ENCODE measurements at places on chromosomes 12 and 14. TPM values are rescaled to one million over a fixed set of nuclear protein-coding genes. Genes with fewer than 3 reads are reported as not detected.
A peak's percentile ranks its signal among the peaks of the same experiment; 100 is the strongest.

GRCh38 chr12:132083614-132083940, 60.5 kb downstream of the DDX51 start:
- no peak for DNase-seq

- DNase-seq, result peak; percentile 87
Observed at GRCh38 chr12:7108796-7109571, at the start of gene C1RL. C1RL (minus strand) TSS chr12:7109214; CDS start chr12:7109180, 34 bp downstream.

DNA sequence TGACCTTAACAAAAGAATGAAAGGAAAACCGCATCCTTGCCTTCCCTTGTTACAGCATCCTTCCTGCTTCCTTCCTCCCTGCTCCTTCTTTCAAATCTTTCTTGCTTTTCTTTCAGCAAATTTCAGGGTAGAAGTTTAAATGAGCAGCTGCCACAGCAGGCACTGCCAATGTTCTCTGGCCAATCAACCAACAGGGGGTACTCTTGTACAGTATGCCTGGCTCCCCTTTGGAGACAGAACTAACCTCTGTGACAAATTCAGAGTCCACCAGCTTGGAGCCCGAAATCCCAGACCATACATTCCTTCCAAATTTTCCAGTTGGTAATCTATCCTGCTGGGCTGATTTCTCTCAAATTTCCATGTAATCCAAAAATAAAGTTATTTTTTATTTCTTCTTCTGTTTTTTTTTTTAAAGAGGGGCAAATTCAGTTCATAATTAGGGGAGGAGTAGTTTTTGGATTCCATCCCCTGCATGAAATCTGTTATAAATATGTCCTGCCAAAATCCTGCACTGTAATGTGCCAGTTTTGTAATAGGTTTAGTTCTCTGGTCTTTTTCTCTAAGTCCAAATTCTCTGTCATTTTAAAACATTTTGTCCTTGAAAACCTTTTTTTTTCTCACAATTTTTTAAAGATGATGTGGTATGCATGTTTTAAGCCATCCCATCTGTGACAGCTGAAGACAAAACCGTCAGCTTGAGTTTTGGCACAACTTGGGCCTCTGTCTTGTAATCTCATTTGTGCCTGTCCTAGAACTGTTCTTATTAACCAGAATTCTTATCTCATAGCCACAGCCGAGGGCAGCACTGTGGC, 610.0 kb upstream of the LMO3 start:
- DNase-seq, result peak; percentile 4

DNA sequence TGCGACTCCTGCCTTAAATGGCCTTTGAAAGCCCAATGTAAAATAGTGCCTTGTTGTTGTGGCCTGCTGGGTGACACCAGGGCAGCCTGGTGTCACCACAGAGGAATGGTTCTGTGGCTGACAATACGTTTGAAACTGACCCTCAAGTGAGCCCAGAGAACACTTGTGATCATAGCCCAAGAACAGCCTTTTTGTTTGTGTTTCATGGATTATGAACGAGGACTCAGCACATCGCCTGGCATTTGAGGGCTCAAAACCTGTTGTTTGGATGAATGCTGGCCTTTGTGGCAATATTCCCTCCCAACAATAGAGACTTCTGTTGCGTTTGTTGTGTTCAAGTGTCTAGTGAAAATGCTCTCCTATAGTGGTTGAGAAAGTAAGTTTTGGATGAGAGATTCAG, 48.5 kb downstream of the TSPAN9 start:
- DNase-seq, result no peak

GRCh38 chr12:90010089-90010488, 301.5 kb upstream of the ATP2B1 start:
- DNase-seq, result peak; percentile 11

- DNase-seq, result no peak
Observed at GRCh38 chr14:67650151-67650550, 24.3 kb downstream of the VTI1B start.

DNA sequence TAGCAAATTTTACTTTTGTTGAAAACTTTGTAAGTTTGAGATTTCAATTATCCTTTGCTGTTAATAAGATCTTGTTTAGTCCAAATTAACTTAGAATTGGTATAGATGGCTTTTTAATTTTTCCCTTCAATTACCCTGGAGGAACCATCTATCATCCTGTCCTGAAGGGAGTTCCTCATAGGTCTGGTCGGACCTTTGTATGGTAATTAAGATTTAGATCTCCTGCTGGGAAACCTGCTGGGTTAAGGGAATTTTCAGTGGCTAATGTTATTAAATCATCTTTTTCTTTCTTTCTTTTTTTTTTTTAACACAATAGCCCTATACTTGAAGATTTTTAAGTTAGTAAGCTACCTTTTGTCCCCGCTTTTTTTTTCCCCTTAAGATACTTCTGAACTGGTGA, 63.0 kb upstream of the PRMT8 start:
- no peak for DNase-seq

DNA sequence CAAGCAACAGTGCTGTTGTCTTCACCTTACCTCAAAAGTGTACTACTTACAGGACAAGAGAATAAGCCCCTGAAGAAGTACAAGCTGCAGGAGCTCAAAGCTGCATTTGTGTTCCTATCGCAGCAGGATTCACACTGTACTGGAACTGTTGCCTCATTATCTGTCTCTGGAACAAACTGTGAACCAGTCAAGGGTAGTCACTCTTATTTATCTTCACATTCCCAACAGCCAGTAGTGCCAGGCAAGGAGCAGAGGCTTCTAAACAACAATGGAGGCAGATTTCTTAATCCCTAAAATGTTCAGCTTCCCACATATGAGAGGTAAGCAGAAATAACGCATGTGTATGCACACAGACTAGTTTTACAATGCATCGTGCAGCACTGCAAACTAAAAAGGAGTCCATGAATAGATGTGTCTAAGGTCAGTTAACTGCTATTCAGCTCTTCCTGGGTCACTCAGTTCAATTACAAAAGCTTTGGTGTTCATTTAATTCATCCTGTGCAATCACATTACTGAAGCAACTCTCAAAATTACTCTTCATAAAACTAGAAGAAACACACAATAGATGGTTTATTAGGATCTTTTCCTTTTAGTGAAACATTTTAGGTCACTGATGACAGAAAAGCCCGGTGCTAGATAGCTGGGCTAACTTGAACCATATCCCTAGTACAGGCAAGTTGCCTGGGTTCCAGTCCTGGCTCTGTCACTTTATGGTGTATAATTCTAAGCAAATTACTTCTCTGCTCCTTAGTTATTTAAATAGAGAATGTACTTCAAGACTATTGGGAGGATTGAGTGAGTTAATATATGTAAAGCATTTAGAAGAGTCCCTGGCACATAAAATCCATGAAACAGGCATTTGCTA, 2.7 kb downstream of the APPL2 start:
- no peak for DNase-seq

DNA sequence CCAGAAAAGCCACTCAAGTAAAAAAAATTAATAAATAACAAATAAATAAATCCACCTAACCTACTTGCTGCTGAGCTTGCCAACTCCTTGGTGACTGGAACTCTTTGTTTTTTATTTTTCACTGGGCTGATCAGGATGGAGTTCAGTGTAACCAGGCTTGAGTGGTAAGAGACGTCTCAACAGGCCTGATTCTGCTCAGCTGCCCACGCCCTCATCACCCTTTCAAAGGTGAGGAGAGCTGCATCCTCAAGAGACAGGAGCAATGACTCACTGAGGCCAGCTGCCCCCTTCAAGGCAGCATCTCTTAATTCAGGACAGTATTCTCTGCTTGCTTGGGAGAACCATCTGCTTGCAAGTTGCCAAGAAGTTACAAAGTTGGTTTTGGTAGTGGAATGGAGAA, 111.9 kb upstream of the CPM start:
- DNase-seq, result no peak

DNA sequence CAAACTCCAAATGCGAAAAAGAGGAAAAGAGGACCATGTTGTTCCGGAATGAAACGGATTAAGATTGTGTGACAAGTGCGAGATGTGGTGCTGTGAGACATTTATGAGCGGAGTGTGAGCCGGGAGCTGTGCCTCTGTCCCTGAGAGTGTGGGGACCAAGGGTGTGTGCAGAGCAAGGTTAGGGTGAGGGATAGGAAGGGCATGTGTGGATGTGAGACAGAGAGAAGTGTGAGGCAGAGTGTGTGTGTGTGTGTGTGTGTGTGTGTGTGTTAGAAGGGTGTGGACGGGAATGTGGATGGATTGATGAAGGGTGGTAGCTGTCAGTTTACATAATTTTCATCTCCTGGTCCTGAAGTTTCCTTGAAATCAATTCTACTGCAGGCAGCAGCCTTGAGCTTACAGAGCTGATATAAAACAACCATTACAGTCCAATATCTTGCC, 4.3 kb upstream of the OTX2 start:
- DNase-seq, result no peak

GRCh38 chr12:59645242-59645641, 49.4 kb downstream of the SLC16A7 start:
- no peak for DNase-seq

- DNase-seq, result no peak
Observed at GRCh38 chr14:62655166-62655565, 390.1 kb downstream of the KCNH5 start.

DNA sequence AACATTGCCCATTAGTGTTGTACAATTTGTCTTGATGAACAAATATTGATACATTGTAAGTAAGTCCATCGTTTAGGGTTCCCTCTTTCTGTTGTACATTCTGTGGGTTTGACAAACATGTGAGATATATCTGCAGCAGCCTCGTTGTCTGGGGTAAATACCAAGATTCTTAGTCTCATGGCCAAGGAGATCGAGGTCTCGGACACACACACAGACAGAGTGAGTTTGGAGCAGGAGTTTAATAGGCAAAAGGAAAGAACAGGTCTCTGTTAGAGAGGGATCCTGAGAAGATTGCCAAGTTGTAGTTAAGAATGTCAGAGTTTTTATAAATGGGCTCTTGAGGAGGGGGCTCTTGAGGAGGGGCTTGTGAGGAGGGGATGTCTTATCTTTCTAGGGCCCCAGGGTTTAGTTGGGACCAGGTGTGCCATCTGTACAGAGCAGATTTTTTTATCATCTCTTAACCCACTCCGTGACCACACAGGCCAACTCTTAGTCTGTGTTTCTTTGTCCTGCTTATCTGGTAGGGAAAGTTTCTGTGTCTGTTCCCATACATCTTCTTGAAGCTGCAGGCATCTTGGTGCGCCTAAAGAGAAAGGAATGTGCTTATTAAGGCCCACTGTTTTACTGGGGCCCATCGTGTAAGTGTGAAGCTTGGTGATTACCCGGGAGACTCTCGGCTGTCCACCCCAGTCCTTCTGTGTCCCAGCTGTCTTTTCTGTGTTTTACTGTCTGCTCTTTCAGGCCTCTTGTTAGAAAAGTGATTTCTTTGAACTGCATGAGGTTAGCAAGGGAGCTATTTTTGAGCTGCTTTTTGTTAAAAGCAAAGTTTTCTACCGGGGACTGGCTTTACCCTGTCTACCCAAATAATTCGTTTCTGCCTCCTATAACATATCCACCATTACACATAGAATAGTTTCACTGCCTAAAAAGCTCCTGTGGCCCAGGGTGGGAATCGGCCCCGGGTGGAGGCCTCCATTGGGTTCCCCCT, 22.4 kb upstream of the CLEC2D start:
- DNase-seq, result no peak

DNA sequence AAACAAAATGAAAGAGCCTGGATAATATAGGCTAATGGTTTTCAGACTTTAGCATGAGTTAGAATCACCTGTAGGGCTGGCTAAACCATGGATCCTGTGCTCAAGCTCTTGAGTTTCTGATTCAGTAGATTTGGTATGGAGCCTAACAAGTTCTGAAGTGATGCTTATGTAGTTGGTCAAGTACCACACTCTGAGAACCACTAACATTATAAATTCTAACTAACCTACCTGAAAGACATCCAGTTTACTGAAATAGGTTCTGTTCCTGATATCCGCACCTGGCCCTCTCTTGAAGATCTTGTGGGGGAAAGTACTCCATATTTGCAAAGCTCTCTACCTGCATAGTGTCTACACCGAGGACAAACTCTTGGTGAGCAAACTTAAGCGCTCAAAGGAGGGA, 59.4 kb upstream of the VSX2 start:
- no peak for DNase-seq

- DNase-seq, result no peak
Observed at GRCh38 chr14:90720336-90720735, 95.9 kb downstream of the TTC7B start.

- DNase-seq, result no peak
Observed at GRCh38 chr12:23855813-23856212, 93.7 kb downstream of the SOX5 start.

DNA sequence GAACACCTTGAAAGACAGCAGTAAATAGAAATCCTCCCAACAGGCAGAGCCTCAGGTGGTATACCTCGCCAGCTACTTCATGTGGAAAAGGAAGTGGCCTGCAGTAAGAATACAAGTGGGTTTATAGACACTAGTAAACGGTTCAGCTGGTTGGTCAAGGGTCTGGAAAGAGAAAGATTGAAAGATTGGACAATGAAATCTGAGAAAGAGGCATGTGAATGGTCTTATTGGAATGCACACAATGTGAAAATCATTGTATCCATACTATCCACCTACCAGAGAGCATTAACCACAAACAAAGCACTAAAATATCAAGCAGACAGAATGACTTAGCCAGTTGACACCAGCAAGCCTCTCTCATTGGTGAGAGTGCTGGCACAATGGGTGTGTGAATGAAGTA, 98.2 kb downstream of the SSPN start:
- DNase-seq, result no peak

DNA sequence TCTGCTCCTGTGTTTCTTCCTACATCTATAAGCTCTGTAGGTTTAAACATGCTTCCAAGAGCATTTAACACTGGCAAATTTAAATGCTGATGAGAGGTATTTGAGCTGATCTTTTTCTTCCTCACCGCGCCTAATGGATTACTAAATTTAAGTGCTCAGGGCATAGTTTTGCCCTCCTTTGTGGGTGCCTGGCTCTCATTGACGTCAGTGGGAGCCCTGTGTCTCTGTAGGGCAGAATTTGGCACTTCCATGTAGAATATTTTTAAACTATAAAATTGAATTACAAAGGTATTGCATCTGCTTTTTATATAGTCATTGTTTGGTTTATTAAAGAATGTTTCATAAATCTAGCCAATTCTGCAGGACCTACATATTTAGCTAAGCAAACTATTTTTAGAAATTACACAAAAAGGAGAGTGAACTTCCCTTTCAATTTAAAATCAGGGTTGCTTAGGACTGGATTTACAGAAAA, 444.8 kb downstream of the AEBP2 start:
- no peak for DNase-seq

DNA sequence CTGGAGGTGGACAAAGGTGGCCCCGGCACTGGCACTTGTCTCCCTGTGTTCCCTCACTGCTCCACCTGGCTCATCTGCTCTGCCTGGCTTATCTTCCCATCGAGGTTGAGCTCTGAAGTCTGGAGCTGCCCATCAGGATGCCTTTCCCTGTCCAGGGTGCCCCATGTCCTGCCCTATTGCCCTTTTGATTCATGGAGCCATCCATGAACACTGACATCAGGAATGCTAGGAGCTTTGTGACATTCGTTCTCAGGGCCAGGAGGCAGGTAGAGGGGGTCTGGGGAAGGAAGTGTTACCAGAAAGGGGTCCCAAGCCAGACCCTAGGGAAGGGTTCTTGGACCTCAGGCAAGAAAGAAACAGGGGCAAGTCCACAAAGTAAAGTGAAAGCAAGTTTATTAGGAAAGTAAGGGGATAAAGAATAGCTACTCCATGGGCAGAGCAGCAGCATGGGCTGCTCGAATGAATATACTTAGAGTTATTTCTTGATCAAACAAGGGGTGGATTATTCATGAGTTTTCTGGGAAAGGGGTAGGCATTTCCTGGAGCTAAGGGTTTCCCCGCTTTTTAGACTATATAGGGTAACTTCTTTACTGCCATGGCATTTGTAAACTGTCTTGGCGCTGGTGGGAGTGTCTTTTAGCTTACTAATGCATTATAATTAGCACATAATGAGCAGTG, 51.6 kb downstream of the RIN3 start:
- DNase-seq, result no peak

The ZNF84 gene
- 9.0 TPM for total RNA-seq

The SMIM41 gene
- not detected for total RNA-seq

The KRT77 gene
- not detected for total RNA-seq

The TMEM119 gene
- 1.9 TPM for total RNA-seq

The FAIM2 gene
- total RNA-seq, result not detected

The TPPP2 gene
- not detected for total RNA-seq

All from H4 (cell line).